ENCODE measurements at places on chromosomes 16 and 17.

- DNase-seq: no peak
These were observed 15.1 kb downstream of the PRSS27 start for GRCh38 chr16:2704983-2705275.

DNA sequence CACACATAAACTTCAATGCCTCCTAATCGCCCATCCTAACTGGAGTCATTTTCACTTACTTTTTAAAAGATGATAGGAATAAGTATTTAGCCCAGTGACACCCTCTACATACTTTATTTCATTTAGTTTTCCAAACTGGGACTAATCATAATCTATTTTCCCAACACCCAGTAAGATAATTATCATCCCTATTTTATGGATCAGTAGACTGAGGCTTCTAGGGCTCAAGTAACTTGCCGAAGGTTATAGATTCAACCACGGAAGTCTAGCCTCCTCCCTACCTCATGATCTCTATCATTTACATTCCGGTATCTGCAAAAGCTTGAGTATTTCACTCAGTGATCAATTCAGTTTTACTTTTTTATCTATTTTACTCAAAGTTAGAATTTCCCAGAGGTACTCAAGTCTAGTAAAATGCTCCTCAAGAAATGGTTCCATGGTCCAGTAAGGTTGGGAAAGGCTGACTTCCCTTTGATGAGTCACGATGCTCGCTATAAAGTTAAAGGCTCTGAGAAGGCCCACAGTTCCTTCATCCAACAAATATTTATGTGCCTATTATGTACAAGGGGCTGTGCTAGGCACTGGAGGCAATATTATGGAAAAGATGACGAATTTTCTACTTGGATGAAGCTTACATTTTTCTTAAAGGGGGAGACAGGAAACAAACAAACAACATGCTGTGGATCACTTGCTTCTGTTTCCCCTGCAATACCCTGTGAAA lies 75.1 kb downstream of the TOX3 start:
- DNase-seq: no peak

DNA sequence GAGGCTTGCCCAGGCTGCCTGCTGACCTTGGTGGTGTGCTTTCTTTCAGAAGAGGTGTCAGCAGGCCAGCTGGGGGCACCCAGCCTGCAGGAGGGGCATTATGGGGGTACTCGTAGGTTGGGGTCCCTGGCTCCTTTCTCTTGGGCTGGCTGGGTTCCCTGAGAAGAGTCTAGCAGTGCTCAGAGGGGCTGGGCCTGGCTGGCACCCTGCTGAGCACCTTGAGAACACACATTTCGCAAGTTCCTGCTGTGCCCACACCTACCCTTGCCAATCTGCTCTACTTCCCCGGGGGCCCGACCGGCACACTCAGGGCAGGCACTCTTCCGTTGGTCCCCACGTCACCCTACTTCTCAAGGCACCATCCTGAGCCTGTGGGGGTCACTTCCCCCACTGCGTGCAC lies 5.1 kb downstream of the CEMP1 start:
- DNase-seq: peak; percentile 38

- peak; percentile 55 for DNase-seq
These were observed 891 bp downstream of the CORO1A start for GRCh38 chr16:30184096-30184890.

GRCh38 chr17:76775021-76775600 lies 37.2 kb downstream of the MFSD11 start:
- DNase-seq: no peak

All from mucosa of descending colon (tissue), 3 donors.